ENCODE measurements at places on chromosomes 6 and 20. TPM values are rescaled to one million over a fixed set of nuclear protein-coding genes. Genes with fewer than 3 reads are reported as not detected.

The RAD21L1 gene
- not detected for total RNA-seq

The SLC16A10 gene
- 3.3 TPM for total RNA-seq

The MRPL2 gene
- 89.6 TPM for total RNA-seq

The OR2J3 gene
- not detected for total RNA-seq

- H3K36me3 ChIP-seq = no peaks in the 10 kb centered on the region
- H3K4me1 ChIP-seq = no peaks in the 10 kb centered on the region
- H3K27ac ChIP-seq = no peak overlapping the region
- H3K4me3 ChIP-seq = no peak overlapping the region
- no peak for DNase-seq
- no peaks in the 10 kb centered on the region for H3K27me3 ChIP-seq
These were observed 300.8 kb upstream of the STXBP5 start for GRCh38 chr6:146903451-146903850.

DNA sequence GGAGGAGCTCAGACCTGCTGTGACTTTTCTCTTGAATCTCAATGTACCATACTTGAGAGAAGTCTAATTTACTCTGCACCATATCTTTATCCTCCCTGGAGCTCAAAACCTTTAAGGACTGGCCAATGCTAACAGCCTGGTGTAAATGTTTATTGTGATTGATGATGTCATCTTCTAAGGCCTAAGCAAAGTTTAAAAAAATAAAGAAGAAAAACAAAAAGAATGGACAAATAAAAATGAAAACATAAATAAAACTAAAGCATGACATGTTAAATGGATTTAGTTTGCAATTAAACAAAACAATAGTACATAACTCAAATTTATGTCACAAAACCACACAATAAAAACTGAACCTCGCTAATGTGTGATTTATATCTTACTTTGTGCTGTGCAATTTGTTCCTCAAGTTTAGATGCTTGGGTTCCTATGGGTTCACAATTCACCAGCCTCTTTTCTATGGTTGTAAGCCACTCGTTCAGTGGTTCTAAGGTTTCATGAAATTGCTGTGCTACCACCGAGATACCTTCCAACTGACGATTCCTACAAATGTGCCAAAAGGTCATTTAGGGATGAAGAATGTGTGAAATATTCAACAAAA is 113.0 kb downstream of the DST start:
- H3K27ac ChIP-seq = no peak overlapping the region
- no peaks in the 10 kb centered on the region for H3K36me3 ChIP-seq
- DNase-seq = no peak
- no peak overlapping the region for H3K4me3 ChIP-seq
- no peaks in the 10 kb centered on the region for H3K4me1 ChIP-seq

- no peak for DNase-seq
- H3K27me3 ChIP-seq = no peaks in the 10 kb centered on the region
- H3K4me3 ChIP-seq = no peak overlapping the region
- H3K4me1 ChIP-seq = peaks cover 14% of the 10 kb centered on the region
- no peaks in the 10 kb centered on the region for H3K36me3 ChIP-seq
These were observed 3.1 kb upstream of the MRPS10 start for GRCh38 chr6:42220807-42221206.

GRCh38 chr20:10954137-10954840 is 280.5 kb upstream of the JAG1 start:
- no peak overlapping the region for H3K4me3 ChIP-seq
- DNase-seq = no peak
- no peaks in the 10 kb centered on the region for H3K27me3 ChIP-seq
- no peaks in the 10 kb centered on the region for H3K36me3 ChIP-seq
- H3K4me1 ChIP-seq = no peaks in the 10 kb centered on the region

- H3K27me3 ChIP-seq = peaks cover 3% of the 10 kb centered on the region
- DNase-seq = no peak
These were observed 5.9 kb downstream of the SRSF12 start for GRCh38 chr6:89111933-89112332.

GRCh38 chr20:40727960-40728359 is 38.9 kb upstream of the MAFB start:
- no peaks in the 10 kb centered on the region for H3K27me3 ChIP-seq
- no peak overlapping the region for H3K4me3 ChIP-seq
- H3K4me1 ChIP-seq = no peaks in the 10 kb centered on the region
- no peaks in the 10 kb centered on the region for H3K36me3 ChIP-seq
- no peak for DNase-seq
- H3K27ac ChIP-seq = no peak overlapping the region

- no peaks in the 10 kb centered on the region for H3K4me1 ChIP-seq
- no peak overlapping the region for H3K27ac ChIP-seq
- no peak for DNase-seq
- peaks cover 21% of the 10 kb centered on the region for H3K27me3 ChIP-seq
- H3K36me3 ChIP-seq = no peaks in the 10 kb centered on the region
These were observed 6.6 kb downstream of the ADAM33 start for GRCh38 chr20:3674995-3675900.

DNA sequence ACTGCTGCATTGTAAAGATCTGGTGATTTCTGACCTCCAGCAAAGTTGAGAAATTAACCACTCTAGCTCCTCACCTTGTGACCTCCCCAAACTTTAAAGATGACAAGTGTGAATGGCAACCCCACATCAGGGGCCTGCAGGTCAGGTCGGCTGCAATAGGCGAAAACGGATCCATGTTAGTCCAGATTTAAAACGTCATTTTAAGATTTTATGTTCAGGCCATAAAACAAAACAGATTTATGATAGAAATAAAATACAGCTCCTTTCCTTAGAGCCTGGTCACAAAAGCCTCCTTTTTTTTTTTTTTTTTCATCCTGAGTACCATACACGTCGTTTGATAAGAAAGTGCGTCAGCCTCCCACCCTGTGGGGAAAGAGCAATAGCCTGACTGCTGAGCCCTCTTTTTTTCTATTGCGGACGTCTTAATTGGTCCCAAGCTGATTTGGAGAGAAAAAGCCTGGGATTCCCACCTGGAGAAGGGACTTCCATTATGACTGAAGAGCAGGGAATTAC is 519.2 kb upstream of the NOX3 start:
- H3K27me3 ChIP-seq = no peaks in the 10 kb centered on the region
- no peaks in the 10 kb centered on the region for H3K36me3 ChIP-seq
- DNase-seq = no peak

- H3K4me3 ChIP-seq = no peak overlapping the region
- DNase-seq = no peak
- no peaks in the 10 kb centered on the region for H3K4me1 ChIP-seq
- no peak overlapping the region for H3K27ac ChIP-seq
- no peaks in the 10 kb centered on the region for H3K36me3 ChIP-seq
These were observed 662.6 kb downstream of the BCKDHB start for GRCh38 chr6:80769106-80769505.

GRCh38 chr20:50675671-50676376 is 15.5 kb downstream of the RIPOR3 start:
- no peak overlapping the region for H3K4me3 ChIP-seq
- DNase-seq = no peak
- no peak overlapping the region for H3K27ac ChIP-seq
- H3K36me3 ChIP-seq = no peaks in the 10 kb centered on the region
- H3K27me3 ChIP-seq = no peaks in the 10 kb centered on the region

- peak within 1 kb of the TSS; percentile 56 for H3K4me3 ChIP-seq
- DNase-seq = peak; percentile 54
- peaks cover 76% of the 10 kb centered on the region for H3K4me1 ChIP-seq
- no peaks in the 10 kb centered on the region for H3K27me3 ChIP-seq
- peaks cover 6% of the 10 kb centered on the region for H3K36me3 ChIP-seq
- peak within 1 kb of the TSS; percentile 84 for H3K27ac ChIP-seq
These were observed at the start of gene ZBP1 for GRCh38 chr20:57620274-57620990. Gene ZBP1 (minus strand): TSS chr20:57620426. CDS start chr20:57620295, 131 bp downstream.

- DNase-seq = no peak
- H3K36me3 ChIP-seq = no peaks in the 10 kb centered on the region
- no peak overlapping the region for H3K4me3 ChIP-seq
- H3K27ac ChIP-seq = no peak overlapping the region
These were observed 395.8 kb upstream of the CNR1 start for GRCh38 chr6:88561954-88562315.

- H3K27ac ChIP-seq = no peak overlapping the region
- no peaks in the 10 kb centered on the region for H3K36me3 ChIP-seq
- no peaks in the 10 kb centered on the region for H3K4me1 ChIP-seq
- DNase-seq = no peak
- H3K27me3 ChIP-seq = no peaks in the 10 kb centered on the region
These were observed 11.1 kb upstream of the LSM14B start for GRCh38 chr20:62111148-62111547.

DNA sequence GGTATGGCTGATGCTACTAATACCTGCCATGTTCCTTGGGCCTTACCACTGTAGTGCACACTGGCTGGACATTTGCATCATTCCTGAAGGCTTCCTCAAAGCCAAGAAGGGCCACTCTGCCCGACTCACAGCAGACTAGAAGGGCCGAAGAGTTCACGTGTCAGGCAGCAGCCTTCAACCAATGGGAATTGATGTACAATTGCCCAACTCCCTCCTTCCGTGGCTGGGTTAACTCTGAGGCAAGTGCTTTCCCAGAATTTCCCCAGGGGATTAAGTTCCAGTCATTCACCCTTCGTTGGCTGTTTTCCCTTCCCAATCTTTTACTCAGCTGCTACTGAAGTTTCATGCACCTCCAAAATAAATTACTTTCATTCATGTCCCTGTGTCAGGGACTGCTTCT is 29.8 kb downstream of the PSMB9 start:
- no peaks in the 10 kb centered on the region for H3K4me1 ChIP-seq
- no peaks in the 10 kb centered on the region for H3K27me3 ChIP-seq
- no peak for DNase-seq

Measured in CD8-positive, alpha-beta memory T cell (primary cell).